ENCODE measurements at places on chromosomes 12 and 14.

GRCh38 chr12:49030714-49031572 lies 12.4 kb upstream of the PRKAG1 start:
- DNase-seq = no peak

GRCh38 chr12:19421503-19422282 lies 17.6 kb upstream of the AEBP2 start:
- no peak for DNase-seq

DNA sequence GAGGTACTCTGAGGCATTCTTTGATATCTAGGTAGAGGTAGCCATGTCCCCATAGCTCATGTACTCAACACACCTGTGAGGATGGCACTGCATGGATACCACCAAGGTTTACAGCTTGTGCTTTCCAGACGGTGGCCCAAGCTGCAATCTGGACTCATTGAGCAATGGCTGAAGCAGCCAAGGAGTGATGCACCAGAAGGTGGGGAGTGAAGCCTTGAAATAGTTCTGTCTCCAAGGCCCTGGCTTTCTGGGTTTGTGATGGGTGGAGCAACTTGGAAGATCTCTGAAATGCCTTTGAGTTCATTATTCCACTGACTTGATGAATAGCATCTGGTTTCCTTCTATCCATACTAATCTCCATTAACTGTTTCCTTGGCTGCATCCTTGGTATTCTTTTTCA lies 290.0 kb upstream of the NOVA1 start:
- no peak for DNase-seq

DNA sequence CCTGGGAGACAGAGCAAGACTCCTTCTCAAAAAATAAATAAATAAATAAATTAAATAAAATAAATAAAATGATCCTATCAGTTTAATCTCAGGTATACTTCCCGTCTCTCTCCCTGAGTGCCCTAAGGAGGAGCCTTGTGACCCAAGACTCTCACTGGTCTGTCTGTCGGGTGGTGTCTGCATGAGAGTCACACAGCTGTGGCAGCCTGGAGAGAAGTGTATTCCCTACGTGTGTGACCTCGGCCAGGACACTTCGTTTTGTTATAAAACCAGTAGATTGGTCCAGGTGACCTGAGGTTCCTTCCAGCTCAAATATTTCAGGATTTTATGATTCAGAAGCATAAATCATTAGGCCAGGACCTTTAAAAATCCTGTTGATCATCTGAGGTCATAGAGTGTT lies 4.8 kb downstream of the SYNE3 start:
- no peak for DNase-seq

DNA sequence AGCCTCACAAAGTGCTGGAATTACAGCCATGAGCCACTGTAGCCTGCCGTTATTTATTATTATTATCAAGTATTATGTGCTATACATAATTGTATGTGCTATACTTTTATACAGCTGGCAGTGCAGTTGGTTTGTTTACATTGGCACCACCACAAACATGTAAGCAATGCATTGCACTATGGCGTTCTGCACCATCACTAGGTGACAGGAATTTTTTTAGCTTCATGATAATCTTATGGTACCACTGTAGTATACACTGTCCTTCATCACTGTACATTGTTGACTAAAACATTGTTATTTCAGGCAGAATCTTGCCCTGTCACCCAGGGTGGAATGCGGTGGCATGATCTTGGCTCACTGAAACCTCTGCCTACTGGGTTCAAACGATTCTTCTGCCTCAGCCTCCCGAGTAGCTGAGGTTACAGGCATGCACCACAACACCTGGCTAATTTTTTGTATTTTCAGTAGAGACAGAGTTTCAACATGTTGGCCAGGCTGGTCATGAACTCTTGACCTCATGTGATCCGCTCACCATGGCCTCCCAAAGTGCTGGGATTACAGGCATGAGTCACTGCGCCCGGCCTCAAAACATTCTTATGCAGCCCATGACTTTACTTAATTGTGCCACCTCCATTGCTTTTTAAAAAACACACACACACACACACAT lies 17.1 kb downstream of the MRPL42 start:
- no peak for DNase-seq

- no peak for DNase-seq
Observed at GRCh38 chr12:115004470-115005146, 320.6 kb upstream of the TBX3 start.

- no peak for DNase-seq
Observed at GRCh38 chr14:85254711-85255110, 275.2 kb upstream of the FLRT2 start.

DNA sequence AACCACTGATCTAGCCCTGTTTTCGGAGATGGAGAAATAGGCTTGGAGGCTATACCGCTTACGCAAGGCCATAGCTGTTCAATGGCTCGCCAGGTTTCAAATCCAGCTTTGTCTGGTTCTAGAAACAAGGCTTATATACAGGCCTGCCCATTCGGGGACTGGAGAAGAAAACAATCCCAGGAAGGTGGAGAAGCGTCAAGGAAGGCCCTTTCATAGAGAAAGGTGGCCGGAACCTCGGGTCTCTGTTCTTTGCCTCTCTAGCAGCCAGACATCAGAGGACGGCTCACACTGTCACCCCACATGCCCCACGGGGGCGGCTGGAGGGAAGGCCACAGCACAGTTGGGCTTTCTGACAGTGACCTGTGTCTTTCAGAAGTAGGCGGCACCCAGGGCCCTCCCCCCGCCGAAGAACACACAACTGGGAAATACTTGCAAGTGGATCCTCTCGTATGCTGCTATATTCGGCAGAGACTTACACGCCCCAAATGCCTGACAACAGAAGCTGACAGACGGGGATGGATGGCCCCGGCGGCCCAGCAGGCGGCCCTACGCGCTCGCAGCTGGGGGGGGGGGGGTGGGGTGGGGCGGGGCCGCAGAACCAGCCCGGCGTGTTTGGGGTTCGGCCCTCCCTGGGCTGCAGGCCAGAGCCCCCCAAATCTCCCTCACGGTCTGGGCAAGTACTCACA lies 4.5 kb upstream of the SETD1B start:
- no peak for DNase-seq

- no peak for DNase-seq
Observed at GRCh38 chr14:28152453-28153044, 614.0 kb upstream of the FOXG1 start.

DNA sequence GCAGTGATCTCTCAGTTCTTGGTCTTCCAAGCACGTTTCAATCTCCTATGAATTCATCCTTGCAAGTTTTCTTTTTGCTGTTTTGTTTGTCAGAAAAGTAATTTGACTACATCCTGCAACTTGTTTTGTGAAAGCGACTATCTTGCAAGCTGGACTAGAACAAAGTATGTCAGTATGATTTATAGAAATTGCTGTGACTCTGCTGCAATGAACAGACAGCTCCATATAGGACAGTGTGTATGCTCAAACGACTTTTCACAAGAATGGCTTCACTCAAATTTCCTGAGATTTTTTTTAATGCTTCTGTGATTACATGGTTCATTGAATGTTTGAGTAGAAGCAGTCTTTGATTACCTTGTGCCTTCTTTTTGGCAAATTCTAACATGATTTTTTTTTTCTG lies 123.5 kb upstream of the TRHDE start:
- no peak for DNase-seq

DNA sequence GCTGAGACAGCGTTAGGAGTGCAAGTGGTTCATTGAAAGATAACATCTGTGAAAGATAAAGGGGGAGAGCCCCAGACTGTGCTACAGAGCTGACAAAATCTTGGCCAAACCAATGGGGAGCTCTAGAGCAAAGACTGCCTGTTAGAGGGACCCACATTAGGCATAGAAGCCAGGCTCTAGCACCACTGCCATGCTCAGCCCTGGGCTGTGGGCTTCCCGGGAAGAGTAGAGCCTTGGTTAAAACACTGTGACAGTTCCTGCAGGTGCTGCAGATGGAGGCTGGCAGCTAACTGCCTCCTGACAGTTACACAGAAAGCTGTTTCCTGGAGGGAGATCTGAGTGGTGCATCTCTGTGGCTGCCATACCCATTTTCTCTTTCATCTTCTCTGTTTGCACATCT lies 23.0 kb downstream of the TSHR start:
- no peak for DNase-seq

GRCh38 chr14:32414808-32415255 lies 85.7 kb downstream of the AKAP6 start:
- DNase-seq = no peak

DNA sequence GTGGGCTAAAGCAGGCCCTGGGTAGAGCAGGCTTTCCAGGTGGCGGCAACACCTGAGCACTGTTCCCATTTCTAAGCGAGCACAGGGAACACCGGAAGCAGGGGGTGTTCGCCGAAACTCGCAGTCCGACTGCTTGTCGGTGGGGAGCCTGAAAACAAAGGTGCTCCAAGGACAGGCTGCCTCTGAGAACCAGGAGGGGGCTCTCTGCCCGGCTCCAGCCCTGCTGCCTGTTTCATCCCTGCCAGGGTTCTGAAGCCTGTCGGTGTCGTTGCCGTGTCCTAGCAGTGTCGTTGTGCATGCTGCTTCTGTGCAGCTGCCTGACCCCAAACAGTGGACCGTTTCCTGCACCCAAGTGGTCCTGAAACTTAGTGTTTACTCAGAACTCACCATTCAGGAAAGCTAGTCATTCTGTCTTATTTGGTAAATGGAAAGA lies 21.8 kb downstream of the CCNK start:
- no peak for DNase-seq

- no peak for DNase-seq
Observed at GRCh38 chr12:48054955-48055821, 50.7 kb downstream of the SENP1 start.

DNA sequence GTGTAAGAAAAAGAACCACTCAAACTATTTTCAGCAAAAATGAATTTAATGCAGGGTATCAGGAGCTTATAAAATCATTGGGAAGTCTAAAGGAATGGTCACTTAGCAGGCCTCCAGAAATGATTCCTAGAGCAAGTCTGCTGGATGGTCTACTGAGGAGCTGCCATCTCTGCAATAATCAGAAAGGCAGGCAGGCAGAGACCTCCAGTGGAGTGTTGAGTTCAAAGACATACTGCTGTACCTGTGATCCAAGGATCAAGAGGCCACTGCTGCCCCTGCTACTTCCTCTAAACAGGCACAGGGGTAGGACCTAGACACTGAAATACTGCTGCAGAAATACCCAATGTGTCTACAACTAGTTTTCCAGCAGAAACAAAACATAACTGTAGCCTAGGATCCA lies 14.5 kb upstream of the KICS2 start:
- no peak for DNase-seq

DNA sequence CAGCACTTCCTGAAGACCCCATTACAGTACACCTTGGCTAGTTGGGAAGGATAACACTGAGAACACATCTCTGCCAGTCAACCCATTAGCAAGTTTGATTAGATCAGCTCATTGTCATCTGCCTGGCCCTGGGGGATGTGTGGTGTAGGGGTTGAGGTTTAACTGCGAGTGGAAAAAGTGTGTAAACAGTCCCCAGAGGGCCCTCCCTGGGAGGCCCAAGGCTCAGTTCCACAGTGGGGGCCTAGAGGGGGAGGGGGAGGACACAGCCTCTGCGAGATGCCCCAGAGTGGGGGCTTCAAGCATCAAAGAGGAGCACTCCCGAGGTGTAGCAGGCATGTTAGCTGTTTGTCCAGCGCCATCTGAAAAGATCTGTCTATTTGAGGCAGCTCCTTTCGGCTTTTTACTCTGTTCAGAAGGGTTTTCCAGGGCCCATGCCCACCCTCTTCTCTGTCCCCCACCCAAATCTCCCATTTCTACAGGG lies 344 bp downstream of the LPAR5 start:
- DNase-seq = no peak

DNA sequence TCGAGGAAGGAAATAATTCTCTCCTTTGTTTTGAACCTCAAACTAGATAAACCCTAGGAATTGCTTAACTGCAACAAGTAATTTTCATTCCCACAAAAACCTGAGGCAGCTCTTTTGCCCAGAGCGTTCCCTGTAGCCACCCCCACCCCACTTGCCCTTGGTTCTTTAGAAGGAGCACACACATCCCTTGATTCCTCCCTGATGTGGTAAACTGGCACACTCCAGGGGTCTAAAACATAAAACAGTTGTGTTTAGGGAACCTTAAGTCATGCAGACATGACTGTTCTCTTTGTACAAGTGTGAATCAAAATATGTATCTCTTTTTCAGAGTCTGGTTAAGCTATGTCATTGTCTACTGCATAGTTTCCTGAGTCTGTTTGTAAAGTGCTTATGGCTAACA lies 14.0 kb downstream of the MAPK1IP1L start:
- no peak for DNase-seq

GRCh38 chr14:32078858-32079216 lies 1.7 kb downstream of the ARHGAP5 start:
- DNase-seq = no peak

- DNase-seq = no peak
Observed at GRCh38 chr12:41459111-41459905, 271.2 kb downstream of the PDZRN4 start.

GRCh38 chr14:101217616-101218371 lies 314.3 kb upstream of the RTL1 start:
- no peak for DNase-seq

GRCh38 chr12:123131879-123132402 lies 18.9 kb downstream of the PITPNM2 start:
- peak; percentile 14 for DNase-seq

DNA sequence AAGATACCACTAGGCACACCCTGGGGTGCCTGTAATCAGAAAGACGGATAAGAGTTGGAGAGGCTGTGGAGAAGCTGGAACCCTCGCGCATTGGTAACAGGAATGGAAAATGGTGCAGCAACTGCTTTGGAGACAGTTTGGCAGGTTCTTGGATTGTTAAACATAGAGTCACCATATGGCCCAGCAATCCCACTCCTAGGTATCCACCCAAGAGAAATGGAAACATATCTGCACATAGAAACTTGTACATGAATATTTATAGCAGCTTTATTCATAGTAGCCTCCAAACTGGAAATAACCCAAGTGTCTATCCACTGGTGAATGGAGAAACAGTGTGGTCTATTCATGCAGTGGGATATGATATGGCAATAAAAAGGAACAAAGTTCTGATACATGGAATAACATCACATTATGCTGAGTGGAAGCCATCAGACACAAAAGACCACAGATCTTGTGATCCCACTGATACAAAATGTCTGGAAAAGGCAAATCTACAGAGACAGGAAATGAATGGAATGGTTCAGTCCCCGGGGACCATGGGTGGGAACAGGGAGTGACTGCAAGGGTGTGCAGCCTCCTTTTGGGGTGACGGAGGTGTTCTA lies 45.4 kb downstream of the JAG2 start:
- no peak for DNase-seq

- no peak for DNase-seq
Observed at GRCh38 chr12:51538149-51538548, 52.9 kb upstream of the SCN8A start.

DNA sequence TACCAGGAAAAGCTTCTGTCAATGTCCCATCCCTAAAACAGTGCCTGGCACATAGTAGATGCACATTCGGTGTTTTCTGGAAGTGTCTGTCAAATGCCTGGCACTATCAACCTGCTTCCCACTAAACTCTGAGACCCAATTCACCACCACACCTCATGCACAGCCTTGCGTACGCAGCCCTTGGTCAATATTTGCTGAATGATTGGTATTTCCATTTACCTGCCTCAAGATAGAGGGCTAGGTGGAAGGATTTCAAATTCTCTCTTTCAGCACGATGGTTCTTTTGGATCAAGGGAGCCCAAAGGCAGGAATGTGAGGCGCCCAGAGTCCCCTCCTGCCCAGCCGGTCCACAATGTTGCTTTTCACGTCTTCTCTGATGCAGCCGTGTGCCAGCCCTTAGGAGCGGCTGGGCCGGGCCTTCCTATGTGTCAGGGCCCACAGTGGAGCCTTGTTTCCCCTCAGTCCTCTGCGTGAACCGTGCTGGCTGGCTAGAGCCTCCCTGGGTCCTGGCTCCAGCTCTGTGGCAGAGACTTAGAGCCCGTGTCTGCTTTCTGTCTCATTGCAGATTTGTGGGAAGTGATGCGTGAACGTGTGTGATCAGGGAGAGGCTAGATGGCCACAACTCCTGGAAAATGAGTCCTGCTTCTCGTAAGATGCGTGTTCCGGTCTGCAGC lies 99.9 kb upstream of the RFLNA start:
- no peak for DNase-seq

GRCh38 chr12:127660961-127661360 lies 606.0 kb upstream of the TMEM132C start:
- DNase-seq = no peak

Measured in stimulated activated CD4-positive, alpha-beta T cell treated with anti-CD3 and anti-CD28 coated beads, TNF-alpha, amount 100 ng/mL, for 1 hour (primary cell).